NCI-H446 treated with DMSO at 0.1 percent for 48 hours (cell line): ENCODE measurements at places on chromosomes 12 and 14.

- DNase-seq, result no peak
Measured at GRCh38 chr14:101174522-101174838, 271.0 kb upstream of the RTL1 start.

DNA sequence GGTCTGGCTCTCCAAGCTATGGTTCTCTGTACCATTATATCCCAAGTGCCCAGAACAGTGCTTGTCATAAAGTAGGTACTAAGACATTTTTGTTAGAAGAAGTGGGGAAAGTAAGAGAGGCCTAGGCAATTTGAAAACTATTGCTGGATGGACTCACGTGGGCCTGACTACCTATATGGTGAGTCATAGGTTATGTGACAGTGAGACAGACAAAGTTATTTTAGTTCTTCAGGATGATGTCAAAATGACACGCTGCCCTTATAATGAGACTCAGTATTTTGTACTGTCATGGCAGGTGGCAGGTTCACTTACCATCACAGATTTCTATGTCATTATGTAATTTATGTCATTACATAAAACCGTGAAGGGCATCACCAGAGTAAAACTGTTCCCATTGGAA lies 53.1 kb downstream of the PARP11 start:
- no peak for DNase-seq

DNA sequence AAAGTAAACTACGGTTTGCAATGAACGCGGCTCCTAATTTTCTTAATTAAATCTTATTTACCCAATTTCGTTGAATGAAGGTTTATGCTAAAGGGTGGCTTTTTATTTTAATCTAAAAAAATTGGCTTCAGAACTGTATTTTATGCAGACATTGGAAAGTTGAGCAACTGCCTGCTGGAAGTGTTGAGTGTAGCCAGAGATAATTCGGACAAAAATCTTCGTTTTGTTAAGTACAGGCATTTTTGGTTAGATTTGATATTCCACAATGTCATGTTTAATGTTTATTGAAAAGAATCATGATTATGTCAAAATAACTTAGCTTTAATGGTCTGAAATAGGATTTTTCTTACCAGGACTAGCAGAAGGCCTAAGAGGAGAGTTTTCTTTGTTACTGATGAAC lies 875 bp downstream of the IRAK3 start:
- DNase-seq, result no peak

DNA sequence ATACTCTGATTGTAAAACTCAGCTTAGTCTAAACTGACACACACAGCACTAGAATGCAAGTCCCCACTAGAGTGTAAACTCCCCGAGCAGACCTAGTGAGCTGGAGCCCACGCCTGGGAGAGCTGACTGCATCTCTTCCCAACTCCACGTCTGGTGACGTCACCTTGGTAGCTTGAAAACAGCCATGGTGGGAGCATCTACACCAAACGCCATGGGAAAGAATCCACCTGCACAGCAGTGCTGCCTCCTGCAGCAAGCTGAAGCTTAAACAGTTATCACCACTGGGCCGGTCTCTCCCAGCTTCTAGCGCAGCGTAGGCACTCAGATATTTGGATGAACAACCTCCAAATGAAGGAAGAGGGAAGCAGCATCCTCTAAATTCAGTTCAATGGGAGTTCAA lies 4.3 kb upstream of the PAPLN start:
- no peak for DNase-seq

DNA sequence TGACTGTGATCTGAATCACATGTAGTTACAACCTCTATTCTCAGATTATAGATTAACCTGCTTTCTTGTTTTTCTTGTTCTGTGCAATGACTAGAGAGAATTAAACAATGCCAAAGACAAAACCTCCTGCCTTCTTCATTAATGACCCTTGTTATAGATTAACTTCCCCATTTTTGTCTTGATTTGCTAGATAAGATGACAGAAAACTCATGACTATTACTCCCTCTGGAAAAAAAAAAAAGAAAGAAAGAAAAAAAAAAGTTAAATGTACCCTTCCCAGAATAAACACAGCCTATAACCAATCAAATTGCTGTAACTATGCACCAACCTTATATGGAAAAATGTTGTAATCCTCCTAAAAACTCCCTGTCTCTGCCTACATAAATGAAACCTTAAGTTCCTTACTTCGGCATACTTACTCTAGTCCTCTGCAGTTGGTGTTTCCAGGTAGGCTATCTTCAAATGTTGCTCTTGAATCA lies 41.1 kb upstream of the PCED1B start:
- DNase-seq, result no peak

- DNase-seq, result no peak
Measured at GRCh38 chr14:65291531-65291930, 121.0 kb upstream of the FUT8 start.

DNA sequence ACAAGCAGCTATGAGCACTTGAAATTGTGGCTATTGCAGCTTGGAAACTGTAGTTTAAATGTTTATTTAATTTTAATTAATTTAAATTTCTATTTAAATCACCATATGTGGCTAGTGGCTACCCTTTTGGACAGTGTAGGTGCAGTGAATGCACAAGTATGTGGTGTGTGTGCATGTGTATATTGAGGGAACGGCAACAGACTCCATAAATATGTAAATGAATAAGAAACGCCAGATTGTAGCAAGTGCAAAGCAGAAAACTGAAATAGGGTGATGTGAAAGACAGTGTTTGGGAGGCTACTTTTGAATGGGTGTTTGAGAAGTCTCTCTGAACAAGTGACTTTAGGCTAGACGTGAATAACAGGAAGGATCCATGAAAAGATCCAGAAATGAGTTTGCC lies 32.7 kb upstream of the CCDC196 start:
- no peak for DNase-seq
